ENCODE measurements at places on chromosomes 7 and 10. TPM values are rescaled to one million over a fixed set of nuclear protein-coding genes. Genes with fewer than 3 reads are reported as not detected.

DEPP1 gene
- 22.6 TPM for total RNA-seq

CYP26C1 gene
- total RNA-seq = under 0.01 TPM

SKAP2 gene
- 8.5 TPM for total RNA-seq

CELF2 gene
- total RNA-seq = 4.0 TPM

RAB11FIP2 gene
- total RNA-seq = 14.1 TPM

TDRD1 gene
- total RNA-seq = 0.83 TPM

MSMB gene
- total RNA-seq = not detected

All from smooth muscle cell of bladder (primary cell).